ENCODE measurements at places on chromosomes 13 and 19. TPM values are rescaled to one million over a fixed set of nuclear protein-coding genes. Genes with fewer than 3 reads are reported as not detected.

Gene APOC4
- polyA plus RNA-seq = not detected

Gene IGFL2
- not detected for polyA plus RNA-seq

Gene INAFM1
- 12.4 TPM for polyA plus RNA-seq

Gene ADGRE3
- not detected for polyA plus RNA-seq

Gene ZNF541
- polyA plus RNA-seq = 0.08 TPM

Measured in forelimb muscle (tissue), 1 donor.